ENCODE measurements at places on chromosomes 16 and 17.

- no peak for DNase-seq
These were observed 31.0 kb downstream of the CPNE2 start for GRCh38 chr16:57123216-57123973.

GRCh38 chr17:75774991-75775668, 9.5 kb upstream of the UNK start:
- no peak for DNase-seq

DNA sequence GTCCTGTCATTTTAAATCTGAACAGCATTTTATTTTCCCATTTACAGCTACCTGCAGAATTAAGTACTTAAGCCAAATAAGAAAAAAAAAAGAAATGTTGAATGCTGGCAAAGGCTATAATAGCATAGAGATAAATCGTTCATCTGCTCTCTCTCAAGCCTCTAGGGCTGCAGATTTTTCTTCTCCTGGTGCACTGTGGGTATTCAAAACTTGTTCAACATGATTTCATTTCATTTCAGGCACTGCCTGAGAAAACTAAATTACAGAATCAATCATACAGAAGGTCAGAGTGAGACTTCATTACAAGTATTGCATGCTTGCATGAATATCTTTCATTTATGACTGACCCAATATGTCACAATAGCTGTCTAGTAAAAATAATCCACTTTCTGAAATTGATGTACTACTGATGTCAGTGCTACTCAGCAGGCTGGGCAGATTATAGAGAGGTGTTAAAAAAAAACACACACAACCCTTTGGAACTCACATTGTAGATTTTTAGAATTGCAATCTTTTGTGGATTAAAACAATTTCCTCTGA, 86.2 kb downstream of the TOX3 start:
- DNase-seq = no peak

GRCh38 chr17:16439811-16440351, 24.5 kb downstream of the TRPV2 start:
- DNase-seq = no peak

GRCh38 chr17:29726715-29727252, 104.1 kb upstream of the CORO6 start:
- DNase-seq = no peak

- no peak for DNase-seq
These were observed 34.5 kb upstream of the TNRC6A start for GRCh38 chr16:24694931-24695330.

DNA sequence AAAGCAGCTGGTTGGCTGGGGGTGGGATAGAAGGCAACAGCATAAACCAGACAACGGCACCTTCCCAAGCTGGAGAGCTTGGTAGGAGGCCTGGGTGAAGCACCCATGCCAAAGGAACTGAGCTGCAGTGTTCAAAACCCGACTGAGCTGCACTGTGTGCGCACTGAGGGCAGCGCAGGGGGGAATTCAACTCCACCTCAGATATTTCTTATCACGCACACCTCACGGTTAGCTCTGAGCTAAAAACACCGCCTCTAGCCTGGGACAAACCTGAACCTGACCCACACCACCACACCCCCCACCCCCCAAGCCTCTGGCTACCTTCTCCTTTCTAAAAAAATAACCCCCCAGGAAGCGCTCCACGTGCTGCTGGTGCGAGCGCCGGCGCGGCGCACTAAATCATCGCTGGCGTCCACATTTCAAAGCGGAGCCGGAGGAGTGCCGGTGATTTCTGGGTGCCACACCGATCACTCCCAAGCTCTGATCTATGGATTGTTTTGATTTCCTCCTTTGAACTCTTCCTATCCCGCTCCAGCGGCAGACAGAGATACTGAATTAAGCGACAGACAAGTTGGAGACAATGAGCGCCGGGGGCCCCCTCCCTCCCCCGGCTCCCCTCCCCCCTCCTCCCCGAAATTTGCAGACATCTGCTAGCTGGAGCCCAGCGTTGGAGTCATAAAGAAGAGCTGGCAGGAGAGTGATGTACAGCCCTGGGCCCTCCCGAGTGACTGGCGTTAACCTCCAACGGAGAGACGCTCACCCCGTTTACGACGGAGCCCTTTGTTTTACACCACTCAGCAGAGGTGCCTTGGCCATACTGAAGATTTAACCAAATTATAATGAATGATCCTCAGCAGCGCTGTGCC, 85.0 kb downstream of the NOG start:
- no peak for DNase-seq

GRCh38 chr17:58059141-58059540, 24.1 kb upstream of the DYNLL2 start:
- no peak for DNase-seq

GRCh38 chr17:8706431-8706830, 38.2 kb downstream of the CCDC42 start:
- DNase-seq = no peak

GRCh38 chr17:68519911-68520310, 7.7 kb downstream of the PRKAR1A start:
- peak; percentile 31 for DNase-seq

DNA sequence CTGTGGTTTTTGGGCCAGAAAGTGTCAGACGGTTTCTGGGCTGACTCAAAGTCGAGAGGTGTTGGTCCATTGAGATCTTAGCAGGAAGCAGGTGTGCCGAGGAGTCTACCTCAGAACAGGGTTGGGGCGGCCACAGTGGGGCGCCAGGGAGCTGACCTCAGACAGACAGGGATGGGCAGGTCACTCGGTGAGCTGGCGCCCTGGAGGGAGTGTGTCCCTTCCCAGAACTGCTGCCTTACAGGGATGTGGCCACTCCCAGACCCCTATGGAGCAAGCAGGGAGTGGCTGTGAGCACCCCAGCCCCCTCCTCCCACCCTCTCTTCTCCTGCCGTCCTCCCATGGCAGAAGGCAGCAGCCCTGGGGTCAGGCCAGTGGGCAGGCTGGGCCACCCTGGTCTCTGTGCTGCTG, 14.0 kb upstream of the DPEP1 start:
- no peak for DNase-seq

GRCh38 chr17:70290770-70291169, 121.4 kb downstream of the KCNJ2 start:
- DNase-seq = no peak

GRCh38 chr17:8186787-8187516, 3.0 kb downstream of the BORCS6 start:
- peak; percentile 91 for DNase-seq

DNA sequence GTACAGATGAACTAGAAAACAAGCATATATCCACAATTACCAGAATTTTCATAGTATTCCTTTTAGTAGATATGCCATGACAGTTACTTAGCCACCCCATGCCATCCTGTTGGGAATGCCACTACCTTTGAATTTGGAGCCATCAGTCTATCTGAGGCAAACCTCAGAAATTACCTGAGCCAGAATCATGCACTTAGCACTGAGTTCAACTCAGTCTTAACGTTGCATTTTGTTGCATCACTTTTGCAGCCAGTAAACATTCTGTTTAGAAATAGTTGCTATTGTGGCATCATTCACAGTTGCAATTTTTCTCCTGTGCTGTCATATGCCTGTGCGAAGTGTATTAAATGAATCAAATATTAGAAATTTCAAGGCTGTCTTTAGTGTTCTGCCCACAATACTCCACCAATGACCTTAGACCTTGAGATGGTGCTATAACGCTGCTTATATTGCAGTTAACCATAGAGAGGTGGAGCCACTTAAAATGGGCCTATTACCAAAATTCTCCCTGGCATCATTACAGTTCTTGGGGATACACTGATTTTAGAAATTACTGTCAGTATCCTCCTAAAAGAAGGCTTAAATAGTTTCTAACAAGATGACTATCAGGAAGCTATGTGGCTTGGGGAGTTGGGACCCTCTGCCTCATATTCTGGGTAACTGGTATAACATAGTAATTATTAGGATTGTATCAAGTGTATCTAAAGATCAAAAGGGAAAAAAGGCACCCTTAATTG, 11.1 kb downstream of the PTRH2 start:
- no peak for DNase-seq

- DNase-seq = no peak
These were observed 192 bp downstream of the FASN start for GRCh38 chr17:82097919-82098168.

DNA sequence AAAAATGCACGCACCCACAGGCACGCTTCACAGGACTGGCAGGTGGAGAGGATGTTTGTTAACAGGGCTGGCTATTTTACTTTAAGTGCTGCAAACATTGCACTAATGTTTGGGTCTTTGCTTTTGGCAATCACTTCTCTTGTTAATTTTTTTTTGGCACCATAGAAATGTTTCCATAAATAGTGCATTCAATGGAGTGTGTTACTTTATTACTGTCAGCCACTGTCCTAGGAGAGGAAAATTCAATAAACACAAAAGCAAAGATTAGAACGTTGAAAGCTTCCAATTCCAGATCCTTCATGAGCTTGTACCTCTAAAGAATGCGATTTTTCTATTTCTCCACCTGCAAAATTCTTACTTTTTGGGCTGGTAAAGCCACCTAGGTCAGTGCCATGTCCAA, 743.5 kb downstream of the WWOX start:
- no peak for DNase-seq

GRCh38 chr17:75531721-75532072, 6.2 kb downstream of the LLGL2 start:
- DNase-seq = no peak

DNA sequence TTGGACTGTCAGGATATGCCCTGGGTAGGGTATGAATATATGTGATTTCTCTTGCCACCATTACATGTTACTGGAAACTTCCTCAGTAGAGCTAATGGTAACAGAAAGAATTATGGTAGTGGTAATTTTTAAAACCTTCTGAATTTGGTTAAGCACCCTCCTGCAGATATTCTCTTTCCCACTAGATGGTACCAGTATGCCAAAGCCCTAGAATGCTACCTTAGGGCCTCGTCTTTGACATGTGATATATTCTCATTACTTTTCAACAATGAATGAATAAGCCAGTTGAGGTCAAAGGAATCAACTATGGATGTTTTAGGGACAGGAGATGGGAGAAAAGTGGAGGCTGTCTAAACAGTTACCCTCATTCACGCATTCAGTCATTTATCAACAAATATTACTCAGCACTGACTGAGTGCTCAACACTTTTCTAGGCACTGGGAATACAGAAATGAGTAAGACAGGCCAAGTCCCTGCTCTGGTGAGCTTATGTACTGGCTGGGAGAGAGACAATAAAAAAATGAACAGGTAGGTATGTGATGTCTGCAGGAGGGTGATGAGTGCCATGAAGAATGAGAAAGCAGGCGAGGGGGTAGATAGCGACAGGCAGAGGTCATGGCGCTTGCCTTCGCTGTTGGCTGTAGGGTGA, 14.7 kb downstream of the CDH13 start:
- no peak for DNase-seq

- DNase-seq = no peak
These were observed 128.2 kb downstream of the USP22 start for GRCh38 chr17:20914658-20915057.

GRCh38 chr17:28724500-28725165, 1.4 kb downstream of the TLCD1 start:
- DNase-seq = no peak

DNA sequence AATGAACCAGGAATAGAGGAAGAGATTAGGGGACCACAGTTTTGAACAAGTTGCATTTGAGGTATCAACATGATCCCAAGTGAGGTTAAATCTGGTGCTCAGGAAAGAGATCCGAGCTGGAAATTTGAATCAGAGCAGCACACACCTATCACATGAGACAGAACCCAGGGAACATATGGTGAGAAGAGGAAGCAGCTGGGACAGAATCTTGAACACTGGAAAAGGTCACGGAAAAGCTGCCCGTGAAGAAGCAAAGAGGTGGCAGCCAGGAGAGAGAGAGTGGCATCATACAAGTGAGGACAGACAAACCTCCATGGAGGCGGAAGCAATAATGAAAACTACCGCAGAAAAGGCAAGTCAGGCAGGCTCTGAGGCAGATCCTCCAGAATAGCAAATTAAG, 36.1 kb downstream of the USP31 start:
- no peak for DNase-seq

Data from left ventricle myocardium inferior (tissue), 1 donor.